ENCODE measurements at places on chromosomes 1 and 21.

DNA sequence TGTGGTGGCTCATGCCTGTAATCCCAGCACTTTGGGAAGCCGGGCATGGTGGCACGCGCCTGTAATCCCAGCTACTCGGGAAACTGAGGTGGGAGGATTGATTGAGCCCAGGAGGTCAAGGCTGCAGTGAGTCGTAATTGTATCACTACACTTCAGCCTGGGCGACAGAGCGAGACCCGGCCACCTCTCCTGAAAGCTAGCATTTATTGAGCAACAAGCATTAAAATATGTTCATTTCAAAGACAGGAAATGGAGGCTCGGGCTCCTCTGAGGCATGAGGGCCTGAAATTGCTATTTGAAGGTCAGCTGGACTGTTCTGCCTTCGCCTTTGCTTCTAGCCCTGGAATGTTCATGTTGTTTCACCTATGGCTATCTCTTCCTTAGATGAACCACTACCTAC is 34.5 kb downstream of the SPATA21 start:
- H3K4me1 ChIP-seq, result no peaks in the 10 kb centered on the region
- H3K36me3 ChIP-seq, result peaks cover 7% of the 10 kb centered on the region
- no peaks in the 10 kb centered on the region for H3K27me3 ChIP-seq
- no peak for DNase-seq
- H3K27ac ChIP-seq, result no peak overlapping the region

DNA sequence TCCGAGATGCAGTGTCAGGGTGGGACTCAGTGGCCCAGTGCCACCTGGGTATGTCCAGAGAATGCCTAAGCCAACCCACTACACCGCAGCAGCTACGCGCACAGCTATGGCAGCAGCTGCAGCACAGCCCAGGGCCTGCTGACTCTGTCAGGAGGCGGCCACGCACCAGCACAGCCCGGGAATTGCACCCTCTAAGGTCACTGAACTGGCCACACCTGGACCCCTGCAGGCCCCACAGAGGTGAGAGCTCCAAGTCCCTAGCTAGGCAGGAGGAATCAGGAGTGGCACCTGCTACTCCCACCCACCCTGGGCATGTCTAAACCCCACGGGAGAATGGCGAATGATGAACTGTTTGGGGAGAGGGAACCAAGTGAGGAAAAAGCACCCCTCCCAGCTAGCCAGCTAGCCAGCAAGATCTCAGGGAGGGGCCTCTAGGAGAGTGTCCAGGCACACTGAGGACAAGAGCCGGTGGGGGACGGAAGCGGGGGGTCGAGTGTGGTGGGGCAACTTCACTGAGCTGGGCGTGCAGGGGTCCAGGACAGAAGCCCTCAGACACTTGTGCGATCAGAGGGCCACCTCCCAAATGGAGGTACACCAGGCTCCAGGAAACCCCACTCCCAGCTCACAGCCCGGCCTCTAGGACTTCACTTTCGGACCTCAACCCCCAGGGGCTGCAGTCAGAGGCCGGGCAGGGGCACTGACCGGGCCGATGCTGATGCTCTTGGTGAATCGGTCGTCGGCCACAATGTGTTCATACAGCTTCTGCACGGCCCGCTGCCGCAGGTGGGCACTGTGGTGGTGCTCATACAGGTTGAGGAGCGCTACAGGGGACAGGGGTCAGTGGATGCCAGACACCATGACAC is 13.9 kb downstream of the LSS start:
- H3K4me3 ChIP-seq, result no peak overlapping the region
- DNase-seq, result no peak
- peaks cover 4% of the 10 kb centered on the region for H3K36me3 ChIP-seq
- no peak overlapping the region for H3K27ac ChIP-seq
- H3K4me1 ChIP-seq, result no peaks in the 10 kb centered on the region

DNA sequence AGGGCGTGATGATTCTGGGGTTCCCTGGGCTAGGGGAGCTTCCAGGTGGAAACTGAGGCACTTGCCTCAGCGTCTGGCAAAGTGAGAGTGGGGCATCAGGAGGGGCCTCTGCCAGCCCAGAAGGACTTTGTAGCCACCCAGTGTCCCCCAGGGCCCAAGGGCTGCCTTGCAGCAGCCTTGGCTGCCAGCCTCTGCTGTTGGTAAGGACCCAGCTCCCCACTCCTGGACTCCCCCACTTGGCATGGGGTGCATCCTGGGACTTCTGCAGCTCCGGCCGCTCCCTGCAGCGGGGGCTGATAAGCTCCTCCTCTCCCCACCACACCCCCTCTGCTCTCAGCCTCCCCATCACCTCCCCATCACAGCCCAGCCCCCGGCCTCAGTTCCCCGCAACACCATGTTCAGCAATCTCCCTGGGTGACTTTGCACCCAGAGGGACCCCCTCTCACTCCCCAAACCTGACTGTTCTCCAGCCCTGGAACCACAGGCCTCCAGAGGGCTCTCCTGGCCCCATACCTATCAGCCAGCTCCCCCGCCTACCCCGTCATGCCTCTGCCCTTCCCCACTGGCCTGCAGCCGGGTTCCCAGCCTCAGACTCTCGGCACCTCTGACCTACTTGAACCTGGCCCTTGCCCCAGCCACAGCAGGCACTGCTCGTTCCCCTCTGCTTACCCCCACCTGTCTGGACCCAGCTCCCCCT is 113.0 kb downstream of the CRYAA start:
- H3K27ac ChIP-seq, result no peak overlapping the region
- peaks cover 6% of the 10 kb centered on the region for H3K4me1 ChIP-seq
- no peaks in the 10 kb centered on the region for H3K27me3 ChIP-seq
- no peak for DNase-seq

GRCh38 chr1:162951553-162952315 is 90.8 kb upstream of the CCDC190 start:
- DNase-seq, result no peak
- H3K4me1 ChIP-seq, result peaks cover 5% of the 10 kb centered on the region
- H3K4me3 ChIP-seq, result no peak overlapping the region
- H3K27me3 ChIP-seq, result no peaks in the 10 kb centered on the region
- no peak overlapping the region for H3K27ac ChIP-seq

GRCh38 chr1:22773981-22774832 is 63.6 kb downstream of the EPHB2 start:
- H3K4me3 ChIP-seq, result no peak overlapping the region
- no peak for DNase-seq
- H3K36me3 ChIP-seq, result no peaks in the 10 kb centered on the region

DNA sequence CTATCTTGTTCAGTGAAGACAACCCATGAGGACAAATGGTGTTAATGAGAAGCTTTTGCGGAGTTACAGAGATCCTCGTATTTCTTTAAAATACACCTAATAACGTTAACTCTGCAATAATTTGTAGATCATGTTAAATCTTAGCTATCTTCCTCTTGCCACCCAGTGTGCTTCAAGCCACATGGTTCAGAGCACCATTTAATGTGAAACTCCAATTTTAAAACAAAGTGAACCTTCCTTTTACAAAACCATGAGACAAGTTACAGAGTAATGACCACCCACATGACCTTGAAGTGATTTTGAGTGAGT is 1.7 kb upstream of the KCNE2 start:
- H3K4me3 ChIP-seq, result no peak overlapping the region
- H3K27ac ChIP-seq, result no peak overlapping the region
- H3K27me3 ChIP-seq, result peaks cover 12% of the 10 kb centered on the region
- no peak for DNase-seq
- peaks cover 2% of the 10 kb centered on the region for H3K36me3 ChIP-seq

DNA sequence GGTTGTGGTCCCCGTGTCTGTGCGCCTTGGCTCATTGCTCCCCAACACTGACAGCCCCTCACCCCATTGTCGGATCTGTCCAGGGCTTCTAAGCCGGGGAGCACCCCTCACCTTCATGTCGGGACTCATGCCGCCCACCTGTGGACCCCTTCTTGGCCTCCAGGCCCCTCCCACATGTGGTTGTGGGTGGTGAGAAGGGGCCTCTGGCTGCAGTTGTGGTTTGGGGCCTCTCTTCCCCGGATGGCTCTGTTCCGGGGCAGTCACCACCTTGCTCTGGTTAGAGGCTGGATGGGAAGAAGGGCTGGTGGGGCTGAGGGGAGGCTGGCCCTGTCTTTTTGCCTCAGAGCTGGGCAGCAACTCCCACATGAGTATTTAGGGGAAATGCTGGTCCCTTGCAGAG is 158.6 kb upstream of the C1orf174 start:
- H3K4me3 ChIP-seq, result no peak overlapping the region
- H3K4me1 ChIP-seq, result no peaks in the 10 kb centered on the region
- no peaks in the 10 kb centered on the region for H3K36me3 ChIP-seq

GRCh38 chr1:89425056-89425455 is 61.2 kb downstream of the GBP6 start:
- H3K4me1 ChIP-seq, result peaks cover 5% of the 10 kb centered on the region
- no peak for DNase-seq
- H3K36me3 ChIP-seq, result no peaks in the 10 kb centered on the region
- no peaks in the 10 kb centered on the region for H3K27me3 ChIP-seq

- no peaks in the 10 kb centered on the region for H3K27me3 ChIP-seq
- peaks cover 40% of the 10 kb centered on the region for H3K4me1 ChIP-seq
- no peak for DNase-seq
- H3K4me3 ChIP-seq, result no peak overlapping the region
- no peak overlapping the region for H3K27ac ChIP-seq
Observed at GRCh38 chr1:91803123-91803522, 82.8 kb downstream of the TGFBR3 start.

GRCh38 chr1:60257531-60257930 is 184.0 kb upstream of the C1orf87 start:
- no peak overlapping the region for H3K4me3 ChIP-seq
- DNase-seq, result no peak
- no peaks in the 10 kb centered on the region for H3K36me3 ChIP-seq
- peaks cover 9% of the 10 kb centered on the region for H3K27me3 ChIP-seq
- peaks cover 10% of the 10 kb centered on the region for H3K4me1 ChIP-seq

- H3K36me3 ChIP-seq, result no peaks in the 10 kb centered on the region
- H3K4me3 ChIP-seq, result no peak overlapping the region
- DNase-seq, result no peak
- H3K4me1 ChIP-seq, result peaks cover 20% of the 10 kb centered on the region
- H3K27ac ChIP-seq, result no peak overlapping the region
Observed at GRCh38 chr1:200364091-200364759, 45.6 kb downstream of the ZNF281 start.

All from mesothelial cell of epicardium (in vitro differentiated cells).